ENCODE measurements at places on chromosomes 5 and 9.

- DNase-seq = no peak
Observed at GRCh38 chr5:63726496-63726895, 235.7 kb downstream of the HTR1A start.

- DNase-seq = no peak
Observed at GRCh38 chr5:140146523-140146842, 20.7 kb downstream of the IGIP start.

- DNase-seq = no peak
Observed at GRCh38 chr9:81052846-81053245, 636.5 kb downstream of the TLE1 start.

GRCh38 chr9:96489482-96489979 is 39.6 kb downstream of the HABP4 start:
- no peak for DNase-seq

DNA sequence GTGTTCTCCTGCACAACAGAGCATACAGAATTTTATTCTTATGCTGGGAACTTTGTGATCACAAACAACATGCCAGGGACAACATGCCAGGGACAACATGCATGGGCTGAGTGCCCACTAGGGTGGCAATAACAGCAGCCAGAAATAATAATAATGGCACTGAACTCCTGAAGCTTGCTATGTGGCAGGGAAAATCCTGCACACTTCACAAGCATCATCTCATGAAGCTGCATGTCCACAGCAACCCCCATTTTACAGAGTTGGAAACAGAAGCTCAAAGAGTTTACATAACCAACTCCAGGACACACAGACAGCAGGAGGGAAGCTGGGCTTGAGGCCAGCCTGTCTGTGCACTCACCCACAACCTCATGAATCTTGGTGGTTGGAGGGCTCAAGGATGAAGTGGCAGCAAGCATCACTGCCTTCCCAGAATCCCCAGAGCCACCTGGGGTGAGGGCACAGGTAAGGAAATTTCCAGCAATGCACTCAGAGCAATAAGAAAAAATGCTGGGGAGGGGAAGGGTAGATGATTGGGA is 111.4 kb downstream of the GABBR2 start:
- no peak for DNase-seq

GRCh38 chr5:61151893-61152292 is 10.4 kb downstream of the SMIM15 start:
- DNase-seq = no peak

DNA sequence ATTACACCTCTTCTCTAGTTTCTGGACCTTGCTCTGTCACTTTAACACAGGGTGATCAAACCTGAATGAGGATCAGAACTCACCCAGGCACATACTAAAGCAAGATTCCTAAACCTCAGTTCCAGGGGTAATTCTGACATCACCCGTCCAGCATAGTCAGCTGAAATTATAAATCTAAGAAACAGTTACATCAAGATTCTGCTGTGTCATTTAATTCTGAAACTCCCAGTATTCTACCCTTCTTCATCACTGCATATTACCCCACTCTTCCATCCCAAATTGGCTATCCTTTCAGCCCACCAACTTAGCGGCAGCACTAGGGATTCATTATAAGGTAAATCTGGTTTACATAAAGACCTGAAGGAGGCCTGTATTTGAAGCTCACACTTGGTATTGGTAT is 64.0 kb downstream of the STX17 start:
- DNase-seq = no peak

DNA sequence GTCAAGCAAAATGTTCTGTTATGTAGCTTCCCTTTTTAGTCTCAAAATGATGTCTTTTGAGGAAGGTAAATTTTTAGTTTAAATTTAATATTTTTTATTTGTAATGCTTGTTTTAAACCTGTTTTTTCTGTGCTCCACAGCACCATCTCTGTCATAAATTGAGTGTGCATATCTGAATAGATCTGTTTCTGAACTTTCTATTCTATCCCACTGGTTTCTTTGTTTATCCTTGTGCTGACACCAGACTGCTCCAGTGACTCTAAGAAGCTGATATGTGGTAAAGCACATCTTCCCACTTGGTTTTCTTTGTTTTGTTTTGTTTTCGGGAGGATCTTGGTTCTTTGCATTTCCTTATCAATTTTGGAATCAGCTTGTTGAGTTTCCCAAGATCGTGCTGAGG is 7.1 kb upstream of the RNF145 start:
- no peak for DNase-seq

DNA sequence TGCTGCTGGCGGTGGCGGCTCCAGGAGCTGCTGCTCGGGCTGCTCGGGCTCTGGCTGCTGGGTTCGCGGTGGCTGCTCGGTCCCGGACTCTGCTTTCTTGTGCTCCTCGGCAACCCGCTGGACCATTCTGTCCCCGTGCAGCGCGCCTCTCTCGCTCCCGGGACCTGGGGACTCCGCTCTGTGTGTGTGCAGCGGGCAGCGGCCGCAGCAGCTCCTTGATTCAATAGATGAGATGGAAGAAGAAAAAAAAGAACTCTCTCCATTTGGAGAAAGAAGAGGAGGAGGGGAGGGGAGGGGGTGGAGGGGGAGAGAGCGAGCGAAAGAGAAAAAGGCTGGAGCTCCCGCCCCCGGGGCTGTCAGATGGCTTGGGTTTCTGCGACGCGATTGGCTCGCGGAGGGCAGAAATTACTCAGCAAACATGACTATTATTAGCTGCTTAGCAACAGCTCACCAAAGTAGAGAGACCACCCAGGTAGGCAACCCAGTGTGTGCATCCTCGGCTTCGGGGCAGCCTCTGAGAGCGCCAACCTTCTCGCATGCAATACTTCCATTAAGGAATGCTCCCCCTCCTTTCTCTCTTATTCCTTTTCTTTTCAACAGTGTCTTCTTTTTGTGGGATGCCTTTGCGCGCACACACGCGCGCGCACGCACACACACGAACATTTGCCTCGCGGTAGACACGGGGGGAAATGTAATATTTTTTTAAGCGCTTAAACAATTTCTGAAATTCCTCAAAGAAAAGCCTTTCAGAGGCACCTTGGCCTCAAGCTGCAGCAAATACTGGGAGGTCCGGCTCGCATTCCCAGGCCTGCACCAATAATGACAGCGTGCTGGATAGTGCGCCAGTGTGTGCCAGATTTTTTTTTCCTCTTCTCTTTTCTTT is 7.6 kb downstream of the PTCH1 start:
- DNase-seq = peak; percentile 17

GRCh38 chr9:121822093-121823085 is 171.0 kb downstream of the DAB2IP start:
- DNase-seq = no peak

- DNase-seq = no peak
Observed at GRCh38 chr5:60578315-60578714, 121.7 kb downstream of the DEPDC1B start.

- DNase-seq = peak; percentile 41
Observed at GRCh38 chr5:140346348-140347221, at the start of gene HBEGF. TSS of gene HBEGF (minus strand) at chr5:140346603. CDS start at chr5:140346328, 275 bp downstream.

GRCh38 chr9:123715258-123715657 is 214.7 kb downstream of the DENND1A start:
- no peak for DNase-seq

DNA sequence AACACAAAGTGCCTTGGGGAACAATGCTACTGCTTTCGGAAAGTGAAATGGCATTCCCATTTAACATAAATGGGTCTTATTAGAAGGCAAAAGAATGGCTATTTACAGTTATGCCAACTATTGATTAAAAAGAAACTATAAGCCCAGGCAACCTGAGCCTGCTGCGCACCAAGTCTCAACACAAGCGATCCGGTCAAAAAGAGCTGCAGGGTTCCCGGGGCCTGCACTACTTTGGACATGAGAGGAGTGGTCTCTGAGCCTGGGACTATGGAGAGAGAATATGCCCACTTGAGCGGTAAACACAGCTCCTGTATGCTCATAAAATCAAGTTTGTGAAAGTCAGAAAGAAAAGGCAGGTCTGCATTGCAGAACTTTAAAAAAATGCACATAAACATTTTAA is 660.7 kb downstream of the EFNA5 start:
- no peak for DNase-seq

DNA sequence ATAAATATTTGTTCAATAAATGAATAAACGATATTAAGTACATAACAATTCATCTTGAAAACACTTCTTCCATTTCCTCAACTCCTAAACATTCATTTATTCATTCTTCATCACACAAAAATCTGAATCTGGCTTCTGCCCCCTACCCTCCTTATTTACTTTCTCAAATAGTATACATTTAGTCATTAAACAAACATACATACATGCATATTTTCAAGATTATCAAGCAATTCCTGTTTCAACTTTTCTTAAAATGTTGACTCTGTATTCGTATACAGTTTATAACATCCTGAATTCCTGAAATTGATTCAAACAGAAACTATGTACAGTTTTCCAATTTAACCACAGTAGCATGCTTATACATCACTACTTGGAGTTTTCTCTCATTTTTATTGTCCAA is 129.0 kb downstream of the MUSK start:
- no peak for DNase-seq

GRCh38 chr5:110751902-110752762 is 13.3 kb downstream of the SLC25A46 start:
- no peak for DNase-seq

- DNase-seq = no peak
Observed at GRCh38 chr9:133201424-133202144, 7.5 kb downstream of the OBP2B start.

- DNase-seq = no peak
Observed at GRCh38 chr9:121884057-121884541, 209.0 kb downstream of the TTLL11 start.

DNA sequence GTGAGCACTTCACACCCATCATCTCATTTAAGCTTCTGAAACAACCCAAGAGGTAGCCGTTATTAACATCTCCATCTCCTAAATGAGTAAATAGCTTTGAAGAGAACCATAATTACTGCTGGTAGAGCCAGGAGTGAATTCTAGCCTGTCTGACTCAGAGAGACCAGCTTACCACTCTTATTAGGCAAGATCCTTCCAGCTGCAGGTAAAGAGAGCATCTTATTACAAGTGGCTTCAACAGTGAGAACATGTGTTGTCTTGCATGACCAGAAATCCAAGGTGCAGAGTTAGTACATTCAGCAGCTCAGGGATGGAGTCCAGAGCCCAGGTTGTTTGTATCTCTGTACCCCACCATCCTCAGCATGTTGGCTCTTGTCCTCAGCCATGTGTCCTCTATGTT is 10.9 kb upstream of the AFAP1L1 start:
- no peak for DNase-seq

GRCh38 chr5:65382582-65382981 is 99.1 kb downstream of the ADAMTS6 start:
- DNase-seq = no peak

- no peak for DNase-seq
Observed at GRCh38 chr5:127571314-127572131, 54.1 kb downstream of the PRRC1 start.

GRCh38 chr5:78269088-78269703 is 25.3 kb downstream of the AP3B1 start:
- no peak for DNase-seq

DNA sequence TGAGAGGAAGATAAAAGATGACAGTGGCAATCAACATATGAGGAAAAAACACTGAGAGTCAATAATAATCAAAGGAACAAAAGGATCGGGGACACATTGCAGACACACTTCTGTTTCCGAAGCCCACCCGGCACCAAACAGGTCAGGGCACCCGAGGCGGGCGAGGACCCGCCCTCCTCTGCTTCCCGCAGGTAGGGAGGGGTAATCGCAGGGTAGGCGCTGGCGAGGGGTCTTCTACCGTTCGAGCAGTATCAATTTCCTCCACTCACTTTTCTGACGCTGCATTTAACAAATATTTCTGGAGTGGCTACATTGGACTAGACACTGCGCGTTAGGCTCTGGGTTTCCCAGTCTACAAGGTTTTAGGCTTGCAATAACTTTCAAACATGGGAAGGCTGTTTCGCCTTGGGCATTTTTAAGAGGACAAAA is 1.3 kb downstream of the TXN start:
- DNase-seq = peak; percentile 6

DNA sequence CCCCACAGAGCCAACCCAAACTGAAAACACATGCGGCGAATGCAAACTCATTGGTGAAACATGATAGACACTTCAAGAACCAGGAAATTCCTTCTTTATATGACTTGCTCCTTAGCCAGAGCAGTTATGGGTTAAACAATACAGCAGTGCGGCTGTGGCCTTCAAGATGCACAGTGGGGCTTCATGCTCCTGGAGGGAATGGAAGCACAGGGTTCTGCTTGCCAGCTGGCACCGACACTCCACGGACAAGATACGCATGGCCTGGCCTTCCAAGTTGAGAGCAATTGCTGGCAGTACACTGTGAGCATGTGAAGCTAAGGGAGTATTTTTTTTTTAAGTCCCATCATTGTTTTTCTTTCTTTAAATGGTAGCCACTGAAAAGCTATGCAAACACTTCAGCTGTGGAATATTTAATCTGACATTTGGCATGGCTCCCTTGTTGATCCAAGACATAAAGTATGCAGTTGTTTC is 451.6 kb upstream of the CD180 start:
- no peak for DNase-seq

DNA sequence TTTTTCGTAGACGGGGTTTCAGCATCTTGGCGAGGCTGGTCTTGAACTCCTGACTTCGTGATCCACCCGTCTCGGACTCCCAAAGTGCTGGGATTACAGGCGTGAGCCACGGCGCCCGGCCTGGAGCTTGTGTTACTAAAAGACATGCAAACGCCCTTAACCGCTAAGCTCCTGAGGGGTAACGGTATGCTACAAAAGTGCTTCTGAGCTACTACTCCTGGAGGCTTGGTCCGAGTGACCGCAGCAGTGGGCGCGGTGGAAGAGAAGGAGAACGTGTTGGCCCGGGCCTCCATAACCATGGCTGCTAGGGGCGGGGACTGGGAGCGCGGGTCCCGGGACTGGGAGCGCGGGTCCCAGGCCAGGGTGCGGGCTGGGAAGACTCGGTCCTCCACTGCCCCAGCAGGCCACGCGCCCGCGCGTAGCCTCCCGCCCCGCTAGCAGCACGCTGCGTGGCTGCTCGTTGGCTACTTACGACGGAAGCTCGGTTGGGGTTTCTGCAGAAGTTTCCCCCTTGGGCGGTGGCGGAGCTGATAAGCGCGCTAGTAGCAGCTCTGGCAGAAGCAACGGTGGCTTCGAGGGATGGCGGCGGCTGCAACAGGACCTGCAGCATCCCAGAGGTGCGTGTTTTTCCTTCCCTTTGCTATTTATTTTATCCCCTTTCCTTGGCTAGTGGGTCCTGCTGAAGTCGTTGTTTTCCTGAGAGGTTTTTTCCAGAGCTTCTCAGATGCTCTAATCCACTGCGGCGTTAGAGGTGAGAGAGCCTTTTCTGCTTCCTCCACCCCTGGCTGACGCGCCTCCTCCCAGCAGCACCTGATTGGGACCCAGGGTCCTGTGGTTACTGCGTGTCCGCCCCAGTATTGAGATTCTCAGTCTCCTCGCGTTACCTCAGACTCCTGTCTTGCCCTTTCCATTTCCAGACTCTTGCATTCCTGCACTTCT is 69.2 kb upstream of the CCDC180 start:
- peak; percentile 53 for DNase-seq

GRCh38 chr9:108663422-108663821 is 192.4 kb downstream of the ACTL7B start:
- no peak for DNase-seq

DNA sequence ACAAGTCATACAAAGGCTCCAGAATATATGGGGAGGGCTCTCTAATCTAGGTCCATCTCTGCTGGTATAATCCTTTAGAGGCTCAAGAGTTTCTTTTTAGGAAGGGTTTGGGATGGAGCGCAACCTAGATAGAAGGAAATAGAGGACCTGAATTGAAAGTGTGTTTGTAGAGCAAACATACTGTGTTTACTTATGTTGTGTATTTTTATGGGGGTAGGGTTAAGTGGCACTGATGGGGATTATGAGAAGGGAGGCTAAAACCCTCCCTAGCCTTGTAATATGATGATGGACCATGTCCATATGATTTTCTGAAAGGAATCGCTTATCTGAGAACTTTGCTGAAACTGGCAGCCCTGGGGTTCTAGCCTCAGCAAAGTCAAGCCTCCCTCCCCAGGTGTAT is 4.4 kb upstream of the ELL2 start:
- DNase-seq = no peak

All from activated T-helper 1 cell treated with anti-CD3 and anti-CD28 coated beads, Interleukin-2, amount 50 U/mL, for 16 hours (primary cell).